ENCODE measurements at places on chromosomes 13 and 19.

GRCh38 chr13:33838647-33839046 is 20.7 kb downstream of the RFC3 start:
- no peak for DNase-seq

GRCh38 chr13:34587576-34587975 is 354.5 kb upstream of the NBEA start:
- no peak for DNase-seq

- no peak for DNase-seq
Observed at GRCh38 chr19:2123682-2124387, 27.1 kb downstream of the IZUMO4 start.

DNA sequence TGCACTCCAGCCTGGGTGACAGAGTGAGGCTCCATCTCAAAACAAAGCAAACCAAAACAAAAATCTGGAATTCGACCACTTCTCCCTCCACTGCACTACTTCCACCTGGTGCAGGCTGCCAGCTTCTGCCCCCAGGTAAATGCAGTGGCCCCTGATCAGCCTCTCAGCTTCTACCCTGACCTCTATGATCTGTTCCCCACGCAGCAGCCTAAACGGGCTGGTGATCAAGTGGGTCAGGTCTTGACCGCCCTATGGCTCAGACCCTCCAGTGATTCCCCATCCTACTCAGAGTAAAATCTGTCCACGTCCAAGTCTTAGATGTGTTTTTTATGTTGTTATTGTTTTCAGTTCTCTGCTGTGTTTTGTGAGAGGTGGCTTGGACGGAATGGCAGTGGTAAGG is 163.9 kb downstream of the KCTD15 start:
- DNase-seq: no peak

- no peak for DNase-seq
Observed at GRCh38 chr19:34096020-34096915, 76.0 kb upstream of the LSM14A start.

DNA sequence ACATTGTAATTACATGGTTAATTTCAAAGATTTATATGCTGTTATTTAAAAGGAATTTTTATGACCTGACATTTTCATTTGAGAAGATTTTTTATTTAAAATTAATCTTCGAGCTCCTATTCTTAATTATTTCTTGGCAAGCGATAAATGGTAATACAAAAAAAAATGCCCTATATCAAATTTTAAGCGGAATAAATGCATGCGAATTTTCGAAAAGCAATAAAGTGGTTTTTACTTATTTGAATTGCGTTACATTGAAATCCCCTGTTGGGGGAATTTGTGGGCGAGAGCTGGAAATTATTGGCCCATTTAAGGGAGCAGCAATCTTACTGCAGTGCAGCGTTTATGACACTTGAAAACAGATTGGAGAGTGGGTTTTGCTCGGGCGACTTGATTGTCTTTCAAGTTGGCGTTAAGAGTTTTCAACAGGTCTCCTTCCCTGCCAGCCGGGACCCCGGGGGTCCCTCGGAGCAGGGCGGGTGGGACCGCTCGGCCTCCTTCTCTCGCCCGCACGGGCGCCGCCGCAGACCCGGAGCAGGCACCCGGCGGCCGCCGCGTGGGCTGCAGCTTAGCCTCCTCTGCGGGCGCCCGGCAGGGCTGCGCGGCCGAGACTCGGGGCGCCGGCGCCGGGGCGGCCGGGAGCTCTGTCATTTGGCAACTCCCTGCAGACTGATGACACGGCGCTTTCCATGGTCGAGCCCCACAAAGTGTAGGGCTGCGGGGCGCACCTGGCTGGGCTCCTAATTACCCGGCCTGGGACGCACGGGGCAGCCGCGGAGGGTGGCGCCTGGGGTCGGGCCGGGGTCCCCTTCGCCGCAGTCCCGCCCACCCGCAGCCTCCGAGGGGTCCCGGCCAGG is 255.1 kb upstream of the SOX21 start:
- DNase-seq: peak; percentile 26

All from stimulated activated CD4-positive, alpha-beta T cell treated with anti-CD3 and anti-CD28 coated beads, Interleukin-1b, Interleukin-23, amount 100 ng/mL, for 4 hours (primary cell).